ENCODE measurements at places on chromosomes 2 and 18.
A peak's percentile ranks its signal among the peaks of the same experiment; 100 is the strongest.

GRCh38 chr2:96664366-96664925 is 21.9 kb downstream of the FER1L5 start:
- no peak for DNase-seq

DNA sequence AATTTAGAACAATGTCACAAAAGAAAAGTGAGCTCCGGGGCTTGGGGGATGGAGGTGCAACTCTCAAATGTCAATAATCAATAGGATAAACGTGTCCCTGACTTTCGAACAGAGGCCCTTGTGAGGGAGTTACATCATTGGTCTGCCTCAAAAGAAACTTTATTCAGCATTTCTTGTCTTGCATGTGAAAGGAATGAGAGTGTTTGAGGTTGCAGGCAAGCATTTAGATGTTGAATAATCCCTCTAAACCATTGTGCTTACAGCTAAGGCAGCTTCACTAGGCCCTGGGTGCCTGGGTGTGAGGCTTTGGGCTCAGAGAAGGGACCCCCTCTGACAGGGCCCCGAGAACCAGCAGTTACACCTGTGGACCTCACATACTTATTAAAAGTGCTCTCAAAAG is 28.6 kb upstream of the FHL2 start:
- no peak for DNase-seq

DNA sequence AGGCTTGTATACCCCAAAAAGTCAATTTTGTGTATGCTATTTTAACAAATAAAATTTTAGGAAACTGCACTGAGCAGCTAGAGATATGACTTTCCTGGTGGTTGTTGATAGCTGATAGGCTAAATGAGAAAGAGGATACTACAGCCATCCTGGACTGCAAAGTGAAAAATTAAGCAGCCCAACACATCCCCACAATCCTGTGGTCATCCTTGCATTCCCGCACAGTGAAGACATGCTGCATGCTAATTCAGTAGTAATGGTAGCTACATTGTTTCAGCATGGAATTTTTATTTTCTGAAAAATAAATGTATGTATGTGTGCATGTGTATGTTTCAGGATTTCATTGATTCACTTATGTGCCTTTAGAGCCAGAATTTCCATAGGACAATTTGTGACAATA is 124.2 kb upstream of the CCDC68 start:
- no peak for DNase-seq

DNA sequence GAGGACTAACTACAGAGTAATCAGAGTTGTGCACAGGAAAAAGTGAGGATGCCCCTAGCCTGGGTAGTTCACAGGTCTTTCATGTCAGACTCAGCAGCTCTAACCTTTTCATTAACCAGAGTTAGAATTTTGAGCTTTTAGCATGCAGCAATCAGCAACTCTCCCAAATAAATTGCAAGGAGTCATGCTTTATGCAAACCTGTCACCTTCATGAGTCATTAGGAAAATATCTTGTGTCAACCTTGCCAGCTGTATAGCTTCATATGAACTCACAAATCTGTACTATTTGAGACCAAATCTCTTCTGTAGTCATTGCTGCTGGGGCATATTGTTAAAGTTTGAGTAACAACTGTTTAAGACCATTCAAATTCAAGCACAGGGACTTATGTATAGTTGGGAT is 382.3 kb upstream of the NT5C1B start:
- no peak for DNase-seq

- DNase-seq, result no peak
Measured at GRCh38 chr2:15218423-15219086, 342.6 kb downstream of the NBAS start.

- no peak for DNase-seq
Measured at GRCh38 chr2:182014284-182014683, 28.6 kb downstream of the PPP1R1C start.

- DNase-seq, result no peak
Measured at GRCh38 chr2:236689393-236689700, 119.7 kb downstream of the ACKR3 start.

- no peak for DNase-seq
Measured at GRCh38 chr2:38192976-38193375, 117.0 kb upstream of the CYP1B1 start.

GRCh38 chr2:99926986-99927385 is 215.4 kb downstream of the AFF3 start:
- no peak for DNase-seq

DNA sequence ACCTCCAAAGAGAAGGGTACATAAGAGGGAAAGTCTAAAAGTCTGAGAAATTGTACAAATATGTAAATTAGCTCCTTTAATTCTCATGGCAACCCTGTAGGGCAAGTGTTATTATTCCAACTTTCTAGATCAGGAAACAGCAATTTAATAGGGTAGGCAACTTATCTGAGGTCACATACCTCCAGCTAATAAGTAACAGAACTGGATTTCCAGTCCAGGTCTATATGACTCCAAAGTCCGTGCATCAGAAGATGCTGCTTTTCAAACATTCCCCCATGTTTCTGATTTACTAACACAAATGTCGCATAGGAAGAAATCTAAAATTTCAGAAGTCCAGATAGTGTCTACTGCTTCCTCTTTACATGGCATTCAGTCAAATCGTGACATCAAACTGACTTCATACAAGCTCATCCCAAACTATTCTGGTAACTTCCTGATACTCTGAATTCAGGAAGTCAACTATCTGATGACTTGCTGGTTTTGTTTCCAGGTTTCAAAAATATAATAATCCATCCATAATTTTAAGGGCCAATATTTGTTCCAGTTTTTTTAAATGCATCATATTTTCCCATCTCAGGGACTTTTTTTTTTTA is 419.3 kb upstream of the ACVR2A start:
- DNase-seq, result no peak

- DNase-seq, result no peak
Measured at GRCh38 chr2:57890464-57890863, 156.1 kb upstream of the VRK2 start.

GRCh38 chr2:54657664-54658083 is 65.8 kb upstream of the EML6 start:
- DNase-seq, result peak; percentile 20

Data from hypothalamus (tissue), 51 donors.